ENCODE measurements at places on chromosomes 3 and 15. TPM values are rescaled to one million over a fixed set of nuclear protein-coding genes. Genes with fewer than 3 reads are reported as not detected.

DNA sequence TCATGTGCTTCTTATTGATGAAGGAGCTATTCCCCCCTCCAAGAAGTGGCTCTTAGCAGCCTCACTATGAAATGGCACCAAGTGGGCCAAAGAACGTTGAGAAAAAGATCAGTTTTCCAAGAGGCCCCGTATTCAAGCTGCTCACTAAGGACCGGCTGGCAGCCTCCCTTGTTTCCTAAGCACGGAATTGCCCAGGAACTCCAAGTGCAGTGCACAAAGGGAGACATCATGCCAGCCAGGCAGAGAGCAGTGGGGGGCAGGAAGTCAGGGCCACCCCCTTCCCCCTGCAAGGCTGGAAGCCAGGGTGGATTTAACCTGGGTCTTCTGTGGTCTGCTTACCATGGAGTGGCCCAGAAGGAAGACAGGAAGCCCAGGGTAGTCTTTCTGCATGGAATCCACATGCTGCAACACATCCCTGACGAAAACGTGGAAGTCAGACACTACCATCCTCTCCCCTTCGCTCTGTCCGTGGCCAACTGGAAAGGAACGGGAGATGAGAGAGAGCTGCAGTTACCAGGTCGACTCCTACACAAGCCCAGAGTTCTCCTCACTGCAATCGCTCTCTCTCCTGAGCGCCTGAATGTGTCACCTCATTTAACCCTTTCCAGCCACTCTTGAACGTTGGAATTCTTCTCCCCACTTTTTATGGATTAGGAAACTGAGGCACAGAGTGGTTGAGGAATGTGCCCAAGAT lies 49.5 kb downstream of the ABTB1 start:
- DNase-seq = no peak

DNA sequence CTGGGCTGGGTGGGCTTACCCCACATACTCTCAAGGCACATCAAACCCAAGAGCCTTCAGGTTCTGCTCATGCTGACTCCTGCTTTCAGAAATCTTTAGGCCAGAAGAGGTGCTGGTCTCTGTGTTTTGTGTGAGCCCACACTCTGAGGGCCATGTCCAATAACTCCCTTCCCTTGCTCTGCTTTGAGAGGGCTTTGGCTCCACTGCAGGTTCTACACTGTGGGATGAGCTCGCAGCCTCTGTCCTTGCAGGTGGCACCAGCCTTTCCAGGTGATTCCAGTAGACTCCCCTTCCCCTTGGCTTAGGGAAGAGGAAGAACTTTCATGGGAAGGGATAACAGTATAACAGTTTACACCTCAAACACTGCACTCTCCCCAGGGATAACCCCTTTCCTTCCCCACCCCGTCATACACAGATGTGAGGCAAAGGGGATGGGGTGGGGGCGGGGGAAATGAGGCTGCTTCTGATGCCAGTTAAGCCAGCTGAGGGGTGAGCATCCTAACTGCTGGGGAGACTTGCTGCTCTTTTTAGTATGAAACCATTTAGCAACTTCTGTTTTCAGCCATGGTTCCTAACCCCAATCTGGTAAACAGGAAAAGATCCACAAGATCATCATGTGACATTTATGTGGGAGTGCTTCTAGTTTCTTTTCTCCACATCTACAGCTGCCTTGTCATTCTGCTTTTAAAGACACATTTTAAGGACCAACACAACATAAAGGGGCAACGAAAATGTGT lies 262.4 kb downstream of the SLC9A9 start:
- DNase-seq = no peak

DNA sequence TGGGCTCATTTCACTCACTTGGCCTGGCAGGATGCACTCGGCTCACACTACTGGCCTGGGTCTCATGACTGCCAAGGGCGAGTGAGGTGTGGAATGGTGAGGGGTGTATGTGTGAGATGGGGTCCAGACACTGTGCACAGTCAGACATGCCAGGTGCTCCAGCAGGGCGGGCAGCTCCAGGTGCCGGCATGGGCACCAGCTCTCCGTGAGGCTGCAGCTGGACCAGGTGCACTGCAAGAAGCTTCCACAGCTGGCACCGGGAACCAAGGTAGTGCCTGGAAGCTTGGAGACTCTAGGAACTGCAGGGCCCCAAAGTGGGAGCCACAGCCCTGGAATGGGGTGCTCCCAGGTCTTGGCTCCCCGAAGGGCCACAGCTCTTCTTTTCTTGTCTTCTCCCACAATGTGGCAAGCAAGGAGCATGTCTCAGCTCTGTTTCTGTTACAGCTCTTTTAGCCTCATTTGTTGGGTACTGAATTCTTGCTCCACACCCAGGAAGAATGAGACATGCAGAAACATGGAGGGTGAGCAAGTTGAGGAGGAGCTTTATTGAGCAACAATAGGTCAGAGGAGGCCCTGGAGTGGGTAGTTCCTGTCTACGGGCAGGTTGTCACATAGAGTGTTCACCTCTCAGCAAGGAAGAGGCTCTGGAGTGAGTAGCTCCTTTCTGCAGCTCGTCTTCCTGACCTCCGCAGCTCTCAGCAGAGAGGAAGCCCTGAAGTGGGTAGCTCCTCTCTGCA lies 762.8 kb downstream of the CADM2 start:
- DNase-seq = no peak

The STRIT1 gene
- total RNA-seq = 1,417 TPM

The ANKRD34C gene
- not detected for total RNA-seq

The LSAMP gene
- not detected for total RNA-seq

The FBN1 gene
- total RNA-seq = 22.0 TPM
